Lung (tissue), 17 donors: ENCODE measurements at places on chromosomes 1 and 21.

GRCh38 chr1:240611619-240612480 is at the start of gene GREM2:
Gene GREM2, minus strand, starts transcription at chr1:240612155. Its CDS starts 118,680 bp downstream, at chr1:240493475.
- peak; percentile 84 for DNase-seq

DNA sequence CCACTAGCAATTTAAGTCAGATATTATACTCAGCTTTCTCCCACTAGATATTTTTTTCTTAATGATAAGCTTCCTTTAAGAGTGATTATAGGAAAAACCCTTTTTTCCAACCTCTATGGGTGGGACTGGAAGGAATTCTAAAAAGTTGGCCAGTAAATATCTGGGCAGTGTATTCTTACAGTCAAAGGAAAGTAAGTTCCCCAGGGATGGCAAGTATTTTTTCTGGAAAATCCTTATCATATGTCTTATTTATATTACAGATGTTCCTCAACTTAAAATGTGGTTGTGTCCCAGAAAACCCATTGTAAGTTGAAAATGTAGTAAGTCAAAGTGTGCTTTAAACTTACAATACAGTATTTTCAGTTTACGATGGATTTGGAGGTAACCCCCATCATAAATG is 29.2 kb downstream of the CMPK1 start:
- no peak for DNase-seq

DNA sequence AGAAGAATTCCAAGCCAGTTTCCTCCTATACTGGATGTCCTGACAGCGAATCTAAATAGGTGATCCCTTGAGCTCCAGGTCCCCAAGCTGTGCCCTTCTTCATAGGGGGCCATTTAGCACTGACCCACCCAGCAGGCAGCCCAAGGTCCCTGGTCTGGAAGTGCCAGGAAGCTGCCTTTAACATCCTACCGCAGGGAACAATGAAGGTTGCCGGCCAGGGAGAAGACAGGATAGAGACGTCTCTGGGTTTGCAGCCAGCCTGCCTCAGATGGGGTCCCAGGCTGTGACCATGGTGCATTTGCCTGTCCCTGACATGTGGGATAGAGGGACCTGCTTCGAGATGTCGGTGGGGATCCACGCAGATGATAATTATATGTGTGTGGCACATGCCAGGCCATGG is 2.7 kb upstream of the RIPK4 start:
- no peak for DNase-seq

DNA sequence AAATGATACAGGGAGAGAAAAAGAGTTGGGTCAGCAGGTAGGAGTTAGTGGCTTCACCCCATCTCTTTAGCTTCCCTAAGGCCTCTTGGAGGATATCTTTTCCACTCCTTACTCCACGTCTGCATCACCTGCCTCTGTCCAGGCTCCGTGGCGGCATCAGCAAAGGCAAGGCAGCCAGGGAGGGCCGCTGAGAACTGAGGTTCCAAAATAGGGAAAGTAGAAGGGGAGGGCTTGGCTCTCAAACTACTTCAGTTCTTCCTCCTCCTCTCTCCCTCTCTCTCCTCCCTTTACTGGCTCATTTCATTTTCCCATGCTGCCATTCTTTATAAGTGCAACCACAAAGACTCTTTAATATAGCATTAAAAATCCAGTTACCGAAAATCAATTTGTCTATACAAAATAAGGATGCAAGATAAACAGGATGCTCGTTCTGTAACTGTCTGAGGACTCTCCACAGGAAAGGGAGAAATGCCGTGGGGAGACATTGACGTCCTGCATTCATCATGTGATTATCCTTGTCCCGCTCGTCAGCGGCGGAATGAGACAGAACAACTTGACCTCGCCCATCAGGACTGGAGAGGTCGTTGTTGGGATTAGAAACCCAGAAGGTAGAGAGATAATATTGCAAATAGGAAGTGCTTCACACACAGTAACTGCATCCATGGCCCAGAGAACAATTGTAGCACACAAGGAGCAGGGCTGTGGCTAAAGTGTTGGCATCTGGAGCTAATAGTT is 3.1 kb upstream of the MT1HL1 start:
- DNase-seq: no peak

- DNase-seq: no peak
Measured at GRCh38 chr1:244187310-244187709, 136.2 kb downstream of the ZBTB18 start.
